ENCODE measurements at places on chromosomes 1 and 21. TPM values are rescaled to one million over a fixed set of nuclear protein-coding genes. Genes with fewer than 3 reads are reported as not detected.

The SV2A gene
- total RNA-seq: 38.3 TPM

The TCHHL1 gene
- total RNA-seq: not detected

The LCE1E gene
- total RNA-seq: not detected

The NEK7 gene
- total RNA-seq: 81.4 TPM

The ASAP3 gene
- total RNA-seq: 48.7 TPM

The HFM1 gene
- total RNA-seq: 32.1 TPM

The TMEM200B gene
- total RNA-seq: 8.6 TPM

All from camera-type eye (tissue), 1 donor.